ENCODE measurements at places on chromosomes 11 and 22.

DNA sequence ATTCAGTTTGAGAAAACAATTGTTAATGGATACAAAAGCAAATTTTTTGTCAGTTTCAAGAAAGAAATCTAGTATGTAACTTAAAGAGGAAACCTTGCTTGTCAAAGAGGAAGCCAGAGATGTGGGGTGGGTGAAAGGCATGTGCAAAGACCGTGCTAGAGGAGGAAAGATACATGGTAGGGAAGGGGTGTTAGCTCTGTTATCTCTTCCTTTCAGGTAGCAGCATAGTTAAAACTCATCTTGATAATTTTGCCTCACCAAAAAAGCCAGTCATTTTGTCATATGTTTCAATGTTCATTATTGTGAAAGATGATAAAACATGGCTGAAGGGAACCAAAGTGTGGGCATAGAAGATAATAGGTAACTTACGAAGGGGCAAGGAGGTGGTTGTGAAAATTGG, 2.6 kb upstream of the MS4A2 start:
- DNase-seq, result no peak

DNA sequence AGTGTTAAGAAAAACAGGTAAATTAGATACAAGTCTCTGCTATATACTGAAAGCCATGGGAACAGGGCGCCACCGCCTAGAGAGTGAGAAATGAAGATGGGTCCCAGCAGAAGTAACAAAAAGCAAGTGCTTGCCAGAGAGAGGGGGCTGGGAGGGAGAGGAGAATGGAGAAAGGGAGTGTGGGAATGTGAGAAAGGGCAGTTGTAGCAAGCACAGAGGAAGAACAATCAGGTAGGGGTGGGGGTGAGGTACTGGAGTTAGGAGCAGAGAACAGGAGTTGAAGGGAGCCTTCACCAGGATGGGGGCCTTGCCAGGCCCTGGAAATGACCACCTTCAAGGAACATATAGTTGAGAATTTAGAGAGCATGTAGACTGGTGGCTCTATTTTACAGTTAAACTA, 66.8 kb downstream of the TCF20 start:
- DNase-seq, result no peak

DNA sequence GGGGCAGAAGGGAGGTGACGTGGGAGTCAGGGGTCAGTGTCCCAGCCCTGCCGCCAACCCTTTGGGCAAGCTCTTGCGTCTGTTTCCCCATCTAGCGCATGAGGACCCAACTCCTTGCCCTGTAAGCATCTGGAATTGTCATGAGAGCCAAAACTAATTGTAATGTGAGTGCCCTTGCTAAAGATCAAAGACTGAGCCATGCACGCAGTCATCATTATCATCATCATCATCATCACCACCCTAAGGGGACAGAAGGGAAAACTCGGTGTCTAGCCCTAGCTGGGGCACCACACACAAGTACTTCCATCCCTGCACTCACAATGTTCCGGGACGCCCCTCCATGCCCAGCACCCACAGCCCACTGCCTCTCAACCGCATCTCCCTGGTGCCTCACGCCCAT, 2.5 kb downstream of the LIF start:
- no peak for DNase-seq

DNA sequence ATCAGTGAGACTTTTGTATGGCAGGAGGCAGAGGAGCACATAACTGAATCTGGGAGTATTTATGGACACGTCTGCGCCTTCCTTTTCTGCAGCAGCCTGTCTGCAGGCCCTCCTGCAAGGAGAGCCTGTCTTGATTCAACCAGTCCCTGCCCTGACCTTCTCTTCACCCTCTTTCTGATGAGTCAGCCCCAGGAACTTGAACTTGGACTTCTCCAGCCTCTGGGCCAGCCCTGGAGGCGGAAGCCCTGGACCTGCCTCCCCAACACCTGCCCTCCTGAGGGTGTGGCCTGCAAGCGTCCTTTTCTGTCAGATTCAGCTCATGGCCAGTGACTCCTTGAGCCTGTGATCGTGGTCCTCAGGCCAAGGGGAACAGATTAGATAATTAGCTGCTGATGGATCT, 20.0 kb downstream of the DAGLA start:
- DNase-seq, result no peak
